NCI-H2081 (cell line): ENCODE measurements at places on chromosomes 4 and X.
A peak's percentile ranks its signal among the peaks of the same experiment; 100 is the strongest.

DNA sequence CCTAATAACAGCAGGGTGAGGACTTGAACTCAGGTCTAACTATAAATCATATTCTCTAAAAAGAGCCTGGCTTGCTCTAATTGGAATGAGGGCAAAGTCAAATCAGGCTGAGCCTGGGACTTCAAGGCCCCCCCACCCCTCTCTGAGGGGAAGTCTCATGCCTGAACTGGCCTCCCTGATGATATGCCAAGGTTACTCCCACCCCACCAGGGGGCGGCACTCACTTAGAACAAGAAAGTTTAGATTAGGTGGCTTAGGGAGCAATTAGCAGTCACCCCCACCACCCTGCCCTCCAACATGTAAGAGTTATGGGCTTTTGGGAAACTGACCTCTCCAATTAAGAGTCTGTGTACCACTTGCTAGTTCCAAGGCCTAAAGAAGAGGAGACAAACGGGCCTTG lies 2.7 kb downstream of the FOXO4 start:
- no peak for DNase-seq

DNA sequence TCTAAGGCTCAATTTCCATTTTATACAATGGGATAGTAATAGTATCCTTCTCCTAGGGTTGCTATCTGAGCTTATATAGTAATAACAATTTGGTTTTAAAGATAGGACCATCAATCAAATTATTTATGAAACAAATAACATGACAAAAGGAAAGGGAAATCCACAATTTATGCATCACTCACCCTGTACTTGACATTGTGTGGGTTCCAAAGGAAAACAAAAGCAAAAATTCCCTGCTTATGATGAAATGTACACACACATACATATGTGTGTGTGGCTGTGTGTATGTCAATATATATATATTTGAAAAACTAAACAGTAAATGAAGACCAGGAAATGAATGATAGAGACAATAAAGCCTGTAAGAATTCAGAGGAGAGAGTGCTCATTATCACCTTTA lies 2.9 kb upstream of the TNIP3 start:
- DNase-seq, result no peak

- DNase-seq, result peak; percentile 65
Observed at GRCh38 chr4:173247321-173247720, 78.7 kb downstream of the GALNT7 start.

DNA sequence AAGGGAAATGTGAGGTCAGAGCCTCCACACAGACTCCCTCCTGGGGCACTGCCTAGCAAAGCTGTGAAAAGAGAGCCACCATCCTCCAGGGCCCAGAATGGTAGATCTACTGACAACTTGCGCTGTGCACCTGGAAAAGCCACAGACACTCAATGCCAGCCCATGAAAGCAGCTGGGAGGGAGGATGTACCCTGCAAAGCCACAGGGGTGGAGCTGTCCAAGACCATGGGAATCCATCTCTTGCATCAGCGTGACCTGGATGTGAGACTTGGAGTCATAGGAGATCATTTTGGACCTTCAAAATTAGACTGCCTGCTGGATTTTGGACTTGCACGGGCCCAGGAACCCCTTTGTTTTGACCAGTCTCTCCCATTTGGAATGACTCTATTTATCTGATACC lies 22.8 kb downstream of the CDKN2AIP start:
- DNase-seq, result no peak

DNA sequence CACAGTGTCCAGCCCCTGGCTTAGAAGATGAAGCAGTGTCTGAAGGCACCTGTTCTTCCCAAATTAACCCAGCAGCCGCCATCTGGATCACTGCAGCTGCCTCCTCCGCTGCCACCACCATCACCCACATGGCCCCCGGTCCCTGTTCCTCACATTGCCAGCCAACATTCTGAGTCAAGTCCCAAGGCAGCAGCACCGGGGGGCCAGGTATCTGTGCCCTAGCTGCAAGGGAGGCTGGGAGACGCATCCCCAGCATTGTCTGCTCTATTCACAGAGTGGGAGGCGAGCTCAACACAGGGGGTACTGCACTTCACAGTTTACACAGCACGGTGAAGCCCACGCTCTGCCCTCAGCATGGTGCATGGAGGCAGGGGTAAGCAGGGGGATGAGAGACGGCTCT lies 42.3 kb upstream of the MAN2B2 start:
- no peak for DNase-seq

DNA sequence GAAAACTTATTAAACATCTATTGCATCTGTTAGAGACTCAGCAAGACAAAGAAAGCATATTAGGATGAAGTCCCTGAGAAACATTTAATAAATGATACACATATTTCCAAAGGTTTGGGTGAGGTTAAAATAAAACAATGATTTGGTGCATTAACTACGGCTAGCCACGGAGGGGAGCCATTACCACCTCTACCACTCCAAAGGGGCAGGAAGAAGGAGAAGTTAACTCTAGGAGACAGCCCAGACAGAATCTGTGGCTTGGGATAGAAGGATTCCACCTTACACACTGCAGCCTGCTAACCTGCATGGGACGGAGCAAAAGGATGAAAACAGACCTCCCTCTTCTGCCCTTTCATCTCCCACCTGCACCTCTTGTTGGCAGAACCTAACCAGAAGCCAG lies 189.1 kb upstream of the C1QTNF7 start:
- no peak for DNase-seq

- no peak for DNase-seq
Observed at GRCh38 chr4:40309250-40309774, 25.8 kb upstream of the CHRNA9 start.

DNA sequence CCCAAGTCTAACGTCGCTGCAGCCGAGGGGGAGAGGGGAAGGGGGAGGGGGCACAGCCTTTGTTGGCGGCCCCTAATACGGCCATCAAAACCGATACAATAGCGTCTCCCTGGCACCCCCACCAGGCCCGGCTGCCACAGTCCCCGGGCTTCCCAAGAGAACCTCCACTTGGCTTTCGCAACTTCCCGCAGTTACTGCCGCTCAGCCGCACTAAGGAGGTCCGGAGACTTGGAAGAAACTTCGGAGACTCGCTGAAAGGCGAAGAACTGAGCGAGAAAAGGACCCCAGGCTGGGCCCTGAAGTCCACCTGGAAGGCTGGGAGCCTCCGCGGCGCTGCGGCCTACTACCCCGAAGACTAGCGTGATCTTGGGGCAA lies 2.8 kb downstream of the NKX6-1 start:
- DNase-seq, result no peak

- no peak for DNase-seq
Observed at GRCh38 chrX:46326161-46326560, 219.1 kb downstream of the ZNF674 start.

DNA sequence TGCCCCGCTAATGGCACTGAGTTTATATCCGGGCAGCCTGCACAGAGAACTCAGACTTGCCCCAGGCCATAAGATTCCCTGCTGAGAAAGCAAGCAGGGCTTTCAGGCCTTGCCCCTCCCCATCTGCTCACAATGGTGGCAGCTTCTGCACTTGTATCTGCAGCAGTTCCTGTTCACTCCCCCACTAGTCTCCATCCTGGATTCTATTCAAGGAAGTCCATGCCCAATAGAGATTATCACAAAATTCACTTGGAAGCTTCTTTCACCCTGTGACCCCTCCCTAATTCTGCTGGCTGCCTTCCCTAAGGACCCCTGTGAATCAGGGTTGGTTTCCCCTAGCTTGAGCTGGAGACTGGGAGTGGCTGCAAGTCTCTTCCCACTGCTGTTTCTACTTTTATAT lies 34.5 kb upstream of the UCP1 start:
- DNase-seq, result peak; percentile 68

DNA sequence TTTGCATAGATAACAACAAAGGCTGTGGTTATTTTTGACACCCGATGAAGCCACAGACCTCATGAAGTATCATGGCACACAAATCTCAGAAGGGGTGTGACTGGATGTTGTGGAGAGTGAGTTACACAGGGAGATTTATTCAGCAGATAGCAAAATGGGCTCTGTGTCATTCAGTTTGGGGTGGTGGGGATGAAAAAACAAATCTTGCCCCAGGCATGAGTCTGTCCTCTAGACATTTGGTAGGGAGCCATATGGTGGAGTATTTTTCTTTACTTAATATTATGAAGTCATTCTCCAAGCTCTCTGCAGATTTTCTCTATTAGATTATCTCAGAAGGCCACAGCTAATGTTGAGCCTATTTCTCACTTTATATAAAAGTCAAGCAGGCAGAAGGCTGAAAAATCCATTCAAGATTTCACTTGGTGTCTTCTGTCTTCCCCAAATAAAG lies 277.1 kb upstream of the TENM3 start:
- DNase-seq, result no peak

GRCh38 chr4:48025005-48025404 lies 8.4 kb downstream of the NIPAL1 start:
- DNase-seq, result no peak

GRCh38 chr4:183999435-183999834 lies 94.3 kb downstream of the STOX2 start:
- no peak for DNase-seq

DNA sequence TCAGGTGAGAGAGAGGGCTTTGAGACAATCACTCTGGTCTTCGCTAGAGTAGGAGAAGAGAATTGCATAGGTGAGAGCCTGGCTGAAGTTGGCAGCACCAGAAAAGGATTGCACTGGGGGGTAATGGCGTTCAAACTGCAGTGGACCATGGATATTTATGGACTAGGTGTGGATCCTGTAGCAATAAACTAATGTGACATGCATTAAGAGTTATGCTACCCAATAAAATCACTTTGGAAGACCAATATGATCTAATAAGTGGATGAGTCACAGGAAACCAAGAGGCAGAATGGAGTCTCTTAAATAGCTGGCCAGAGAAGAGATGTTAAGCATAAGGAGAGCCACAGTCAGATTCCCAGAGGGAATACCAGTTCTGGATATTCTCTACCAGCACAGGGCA lies 259.8 kb downstream of the FBXO8 start:
- no peak for DNase-seq

DNA sequence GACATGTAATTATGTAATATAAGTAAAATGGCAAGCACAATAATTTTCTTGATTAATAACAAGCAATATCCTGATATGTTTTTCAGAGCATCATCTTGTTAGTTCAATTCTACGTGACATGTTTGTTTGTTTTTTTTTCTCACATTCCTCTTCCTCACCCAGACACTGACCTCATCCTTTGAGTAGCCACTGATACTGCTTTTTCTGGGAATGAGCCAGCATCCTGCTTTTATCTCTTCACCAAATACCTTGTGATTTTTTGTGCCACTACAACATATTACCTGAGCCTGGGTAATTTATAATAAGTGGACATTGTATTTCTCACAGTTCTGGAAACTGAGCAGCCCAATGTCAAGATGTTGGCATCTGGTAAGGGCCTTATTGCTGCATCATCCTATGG lies 484.0 kb downstream of the NAF1 start:
- no peak for DNase-seq

- DNase-seq, result no peak
Observed at GRCh38 chr4:2871911-2872310, 28.3 kb downstream of the ADD1 start.
